ENCODE measurements at places on chromosomes 1 and 21.

- DNase-seq = no peak
Measured at GRCh38 chr1:225611537-225612223, 41.2 kb downstream of the ENAH start.

DNA sequence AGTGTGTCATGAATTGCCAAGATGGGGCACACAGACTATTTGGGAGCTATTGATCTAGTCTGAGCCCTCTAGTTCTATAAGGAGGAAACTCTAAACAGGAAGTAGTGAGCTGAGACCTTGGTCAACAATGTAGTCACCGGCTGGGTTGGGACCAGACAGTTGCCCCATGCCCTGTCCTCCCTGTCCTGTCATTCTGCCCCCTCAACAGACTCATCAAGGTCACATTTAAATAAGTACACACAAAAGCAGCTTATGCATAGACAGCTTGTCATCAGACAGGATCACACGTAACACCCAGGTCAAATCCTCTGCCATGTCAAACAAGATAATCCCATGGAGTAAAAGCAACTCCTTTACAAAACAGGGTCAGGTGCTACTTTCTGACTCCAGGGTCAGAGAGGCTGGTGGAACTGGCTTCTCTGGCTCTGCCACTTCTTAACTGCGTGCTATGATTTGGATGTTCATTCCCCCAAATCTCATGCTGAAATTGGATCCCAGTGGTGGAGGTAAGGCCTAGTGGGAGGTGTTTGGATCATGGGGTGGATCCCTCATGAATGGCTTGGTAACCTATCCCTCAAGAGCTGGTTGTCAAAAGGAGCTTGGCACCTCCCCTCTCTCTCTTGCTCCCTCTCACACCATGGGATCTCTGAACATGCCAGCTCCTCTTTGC, 128.9 kb downstream of the HIVEP3 start:
- no peak for DNase-seq

GRCh38 chr1:229579059-229579673, 20.7 kb upstream of the ABCB10 start:
- DNase-seq = no peak

DNA sequence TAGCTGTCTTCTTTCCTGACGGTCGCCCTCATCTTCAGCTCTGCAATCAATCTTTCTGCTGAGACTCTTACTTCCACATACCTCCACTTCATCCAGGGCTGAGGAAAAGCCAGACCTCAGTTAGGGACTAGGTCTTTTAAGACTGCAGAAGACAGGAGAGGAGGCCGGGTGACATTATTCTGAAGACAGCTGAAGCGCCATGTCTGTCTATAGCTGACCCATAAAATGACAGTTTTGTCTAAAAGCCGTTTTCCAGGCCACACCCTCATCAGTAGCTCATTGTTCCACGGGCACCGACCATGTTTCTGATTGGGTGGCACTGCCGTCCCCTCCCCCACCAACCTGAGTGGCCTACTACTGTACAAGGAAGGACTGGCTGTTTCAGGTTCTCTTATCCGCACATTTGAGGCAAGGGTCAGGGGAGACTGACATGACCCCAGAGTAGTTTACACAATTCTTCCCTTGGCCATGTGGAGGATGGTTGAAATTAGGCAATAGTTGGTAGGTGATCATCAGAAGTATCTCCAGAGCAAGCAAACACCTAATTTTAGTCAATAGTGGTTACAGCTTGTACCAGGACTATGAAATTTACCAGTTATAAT, at the start of gene ADCY10:
ADCY10 (minus strand) TSS at position 240 of the 602 bp plus-strand sequence. CDS start 8,994 bp downstream, outside the sequence.
- DNase-seq = no peak

- no peak for DNase-seq
Measured at GRCh38 chr1:104125266-104125665, 375.6 kb downstream of the AMY1C start.

GRCh38 chr1:198276241-198276640, 119.4 kb downstream of the NEK7 start:
- DNase-seq = no peak

GRCh38 chr1:80639777-80640533, 1160.8 kb upstream of the ADGRL2 start:
- no peak for DNase-seq

GRCh38 chr1:230049731-230050130, 17.3 kb upstream of the GALNT2 start:
- DNase-seq = no peak

DNA sequence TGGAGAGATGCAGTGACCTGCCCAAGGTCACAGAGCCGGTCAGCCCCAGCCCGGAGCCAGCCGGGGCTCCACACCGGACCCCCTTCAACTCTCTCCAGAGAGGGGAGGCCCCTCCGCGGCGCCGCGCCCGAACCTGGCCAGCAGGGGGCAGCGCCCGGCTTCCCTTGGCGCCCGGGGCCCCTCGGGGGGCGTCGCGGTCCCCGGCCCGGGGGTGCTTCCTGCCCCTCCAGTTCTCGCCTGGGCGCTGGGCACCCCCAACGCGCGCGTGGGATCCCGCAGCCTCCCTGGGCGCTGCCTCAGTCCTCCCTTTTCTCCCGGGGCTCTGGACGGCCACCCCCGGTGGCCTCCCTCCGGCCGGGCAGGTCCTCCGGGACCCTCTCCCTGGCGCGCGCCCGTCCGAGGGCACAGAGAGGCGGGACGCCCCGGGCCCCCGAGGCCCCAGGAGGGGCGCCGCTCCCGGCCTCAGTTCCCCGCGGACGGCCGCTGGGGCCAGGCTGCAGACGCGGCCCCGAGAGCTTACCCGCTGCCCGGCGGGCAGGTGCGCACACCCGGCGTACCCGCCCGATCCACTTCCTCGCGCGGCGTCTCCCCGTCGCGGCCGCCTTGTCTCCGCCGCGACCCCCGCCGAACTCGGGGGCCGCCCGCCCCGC, 406 bp downstream of the HTR1D start:
- DNase-seq = no peak

GRCh38 chr1:61093525-61094137, 11.3 kb downstream of the NFIA start:
- DNase-seq = no peak

GRCh38 chr21:31176080-31176551, 137.8 kb upstream of the KRTAP19-8 start:
- no peak for DNase-seq

DNA sequence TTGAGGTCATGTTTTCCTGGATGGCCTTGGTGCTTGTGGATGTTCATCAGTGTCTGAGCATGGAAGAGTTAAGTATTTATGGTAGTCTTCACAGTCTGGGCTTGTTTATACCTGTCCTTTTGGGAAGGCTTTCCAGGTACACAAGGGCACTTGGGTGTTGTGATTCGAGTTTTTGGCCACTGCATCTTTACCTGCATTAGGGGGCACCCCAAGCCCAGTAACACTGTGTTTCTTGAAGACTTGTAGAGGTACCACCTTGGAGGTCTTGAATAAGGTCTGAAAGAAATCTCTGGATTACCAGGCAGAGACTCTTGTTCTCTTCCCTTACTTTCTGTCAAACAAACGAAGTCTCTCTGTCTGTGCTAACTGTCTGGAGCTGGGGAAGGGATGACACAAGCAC, 34.4 kb upstream of the ROR1 start:
- DNase-seq = no peak

- DNase-seq = no peak
Measured at GRCh38 chr1:204520834-204521709, 4.9 kb downstream of the MDM4 start.

- DNase-seq = no peak
Measured at GRCh38 chr1:169571450-169571849, 14.8 kb downstream of the F5 start.

DNA sequence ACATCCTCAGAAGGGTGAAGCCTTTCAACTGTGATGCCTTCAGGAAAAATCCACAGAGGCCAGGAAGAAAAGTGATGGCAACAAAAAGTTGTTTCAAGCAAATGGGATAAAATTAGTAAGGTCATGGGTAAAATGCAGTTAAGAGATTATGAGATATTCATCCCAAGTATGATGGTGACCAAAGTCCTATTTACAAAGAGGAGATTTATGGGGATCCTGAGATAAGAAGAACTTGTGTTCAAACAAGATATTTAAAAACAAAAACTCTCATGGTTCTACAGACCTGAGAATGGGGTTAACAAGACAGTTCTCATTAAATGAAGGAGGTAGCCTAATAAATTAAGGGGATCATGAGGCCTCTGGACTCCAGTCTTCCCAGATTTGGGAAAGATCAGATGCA, 184.4 kb downstream of the FCRL5 start:
- DNase-seq = no peak

- DNase-seq = no peak
Measured at GRCh38 chr1:244217711-244218110, 166.6 kb downstream of the ZBTB18 start.

GRCh38 chr1:30816211-30817076, 58.9 kb upstream of the LAPTM5 start:
- DNase-seq = peak; percentile 69
